ENCODE measurements at places on chromosomes 3 and 15. TPM values are rescaled to one million over a fixed set of nuclear protein-coding genes. Genes with fewer than 3 reads are reported as not detected.

- no peaks in the 10 kb centered on the region for H3K36me3 ChIP-seq
- peaks cover 2% of the 10 kb centered on the region for H3K27me3 ChIP-seq
- H3K4me1 ChIP-seq, result no peaks in the 10 kb centered on the region
- no peak overlapping the region for H3K4me3 ChIP-seq
- no peak overlapping the region for H3K27ac ChIP-seq
Observed at GRCh38 chr3:138027821-138028220, 17.9 kb downstream of the CLDN18 start.

GRCh38 chr3:113111011-113111707 is 100.2 kb upstream of the BOC start:
- H3K4me1 ChIP-seq, result no peaks in the 10 kb centered on the region
- no peak for DNase-seq
- no peak overlapping the region for H3K4me3 ChIP-seq
- no peak overlapping the region for H3K27ac ChIP-seq
- H3K27me3 ChIP-seq, result no peaks in the 10 kb centered on the region
- H3K36me3 ChIP-seq, result no peaks in the 10 kb centered on the region

GRCh38 chr3:148790851-148791735 is 36.5 kb upstream of the CPB1 start:
- H3K4me3 ChIP-seq, result no peak overlapping the region
- H3K27me3 ChIP-seq, result peaks cover 4% of the 10 kb centered on the region
- no peak for DNase-seq

- no peak overlapping the region for H3K4me3 ChIP-seq
- H3K36me3 ChIP-seq, result no peaks in the 10 kb centered on the region
- H3K27ac ChIP-seq, result no peak overlapping the region
- H3K27me3 ChIP-seq, result no peaks in the 10 kb centered on the region
Observed at GRCh38 chr3:62214850-62215249, 158.5 kb downstream of the FEZF2 start.

NLGN1 gene
- total RNA-seq, result 50.2 TPM

GOLGA6L10 gene
- total RNA-seq, result 0.96 TPM

MRPS25 gene
- total RNA-seq, result 141 TPM

DNA sequence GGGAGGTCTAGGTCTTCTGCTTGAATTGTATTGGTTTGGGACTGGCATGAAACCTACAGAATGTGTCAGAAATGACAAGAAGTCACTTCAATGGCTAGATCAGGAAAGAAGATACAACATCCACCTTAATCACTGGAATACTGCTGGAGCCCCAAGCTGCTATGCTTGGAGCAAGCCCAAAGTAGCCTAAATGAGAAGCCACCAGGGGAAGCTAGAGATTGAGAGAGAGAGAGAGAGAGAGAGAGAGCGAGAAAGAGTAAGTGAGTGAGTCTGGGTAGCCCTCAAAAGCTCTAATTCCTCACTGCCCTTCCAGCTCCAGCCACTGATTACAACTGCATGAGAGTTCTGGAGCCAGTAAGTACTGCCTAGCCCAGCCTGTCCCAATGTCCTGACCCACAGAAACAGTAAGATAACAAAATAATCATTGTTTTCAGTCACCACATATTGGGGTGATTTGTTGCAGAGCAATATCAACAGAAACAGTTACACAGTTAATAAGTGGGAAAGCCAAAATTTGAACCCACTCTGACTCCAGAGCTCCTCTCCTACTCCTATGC is 529.2 kb upstream of the GOLIM4 start:
- H3K27ac ChIP-seq, result no peak overlapping the region
- no peaks in the 10 kb centered on the region for H3K36me3 ChIP-seq
- no peaks in the 10 kb centered on the region for H3K27me3 ChIP-seq

DNA sequence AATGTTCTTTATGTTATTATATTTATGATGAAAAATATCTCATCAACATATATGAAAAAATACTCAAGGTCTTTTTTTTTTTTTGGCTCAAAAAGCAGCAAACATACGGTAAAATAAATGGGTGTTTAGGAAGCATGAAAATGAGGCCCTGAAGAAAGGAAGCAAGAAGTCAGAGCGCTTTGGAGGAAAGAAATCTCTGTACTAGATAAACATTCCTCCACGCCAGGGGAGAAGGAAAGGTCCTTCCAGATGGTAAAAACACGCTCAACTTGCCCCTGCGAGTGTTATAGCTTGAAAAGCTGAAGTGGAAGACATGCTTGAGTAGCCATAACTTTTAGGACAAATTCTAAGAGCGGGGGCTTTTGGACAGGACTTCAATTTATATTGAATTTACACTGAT is 52.9 kb downstream of the FEM1B start:
- H3K4me1 ChIP-seq, result peaks cover 19% of the 10 kb centered on the region
- H3K36me3 ChIP-seq, result no peaks in the 10 kb centered on the region
- no peak for DNase-seq
- H3K27ac ChIP-seq, result no peak overlapping the region
- H3K4me3 ChIP-seq, result no peak overlapping the region
